Esophagus muscularis mucosa (tissue), 4 donors: ENCODE measurements at places on chromosomes 2 and 18. TPM values are rescaled to one million over a fixed set of nuclear protein-coding genes. Genes with fewer than 3 reads are reported as not detected.

The SLC19A3 gene
- 0.42 TPM for total RNA-seq

The SOX11 gene
- total RNA-seq = 0.29 TPM

The GRP gene
- total RNA-seq = 0.98 TPM

The HEATR5B gene
- total RNA-seq = 21.2 TPM

The B3GNT7 gene
- 5.1 TPM for total RNA-seq

The ANKRD30B gene
- total RNA-seq = not detected
